ENCODE measurements at places on chromosomes 2 and 18. TPM values are rescaled to one million over a fixed set of nuclear protein-coding genes. Genes with fewer than 3 reads are reported as not detected.

VSNL1 gene
- total RNA-seq = 5.3 TPM

RAB6D gene
- 0.07 TPM for total RNA-seq

KCNG2 gene
- total RNA-seq = not detected

DNA sequence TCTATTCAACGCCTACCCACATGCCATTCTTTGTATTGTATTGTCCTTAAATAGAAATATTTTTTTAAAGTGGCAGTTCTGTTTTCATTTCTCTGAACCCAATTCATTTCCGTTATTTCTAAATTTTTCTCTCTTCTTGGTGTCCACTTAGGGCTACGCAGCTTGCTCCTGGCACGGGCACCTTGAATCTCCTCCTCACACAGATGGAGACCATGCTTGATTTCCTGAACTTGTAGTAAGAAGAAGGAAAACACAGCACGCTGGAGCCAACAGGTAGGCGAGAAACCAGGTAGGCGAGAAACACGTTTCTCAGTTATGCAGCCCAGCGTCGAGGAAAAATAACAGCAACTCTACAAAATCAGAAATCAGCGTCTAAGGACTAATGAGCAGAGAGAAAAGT lies 428.9 kb downstream of the STK39 start:
- no peak for DNase-seq

MAL gene
- not detected for total RNA-seq

GRCh38 chr2:157172866-157173578 lies 84.5 kb upstream of the GALNT5 start:
- DNase-seq = no peak

LRP1B gene
- not detected for total RNA-seq

DNA sequence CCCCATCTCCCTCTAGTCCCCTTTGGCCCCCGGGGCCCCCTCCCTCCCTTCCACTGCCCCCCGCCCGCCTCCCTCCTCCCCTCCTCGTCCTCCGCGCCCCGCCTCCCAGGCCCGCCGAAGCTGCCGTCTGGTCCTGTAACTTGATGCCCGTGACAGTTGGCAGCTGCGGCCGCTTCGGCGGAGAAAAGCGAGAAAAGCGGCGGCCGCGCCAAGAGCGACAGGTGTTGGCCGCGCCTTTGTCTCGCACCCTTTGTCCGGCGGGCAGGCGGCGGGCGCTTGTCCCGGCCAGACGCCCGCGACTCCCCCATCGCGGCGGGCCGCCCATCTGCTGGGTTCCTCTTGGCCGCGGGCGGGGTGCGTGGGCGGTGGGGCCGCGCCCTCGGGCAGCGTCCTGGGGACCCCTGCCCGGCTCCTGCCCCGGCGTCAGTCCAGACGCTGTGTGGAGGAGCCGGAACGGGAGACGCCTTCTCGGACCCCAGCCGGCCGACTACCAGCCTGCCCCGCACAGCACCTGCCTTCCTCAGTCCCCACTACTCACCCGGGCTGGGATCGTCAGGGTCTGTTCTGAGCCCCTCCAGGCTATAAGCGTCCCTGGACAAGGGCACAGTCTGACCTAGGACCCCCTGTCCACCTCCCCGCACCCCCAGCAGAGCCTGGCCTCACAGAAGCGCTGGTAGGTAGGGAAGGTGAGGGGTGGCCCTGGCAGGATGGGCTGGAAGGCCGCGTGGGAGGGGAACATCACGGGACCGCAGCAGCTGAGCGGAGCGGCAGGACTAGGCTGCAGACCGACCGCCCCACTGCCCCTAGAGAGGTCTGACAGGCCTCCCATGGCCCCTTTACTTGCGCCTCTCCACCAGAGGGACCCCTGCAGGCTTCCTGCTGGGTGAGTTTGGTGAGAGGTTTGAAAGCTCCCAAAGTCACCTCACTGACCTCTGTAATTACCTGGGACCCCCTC lies 1.2 kb upstream of the HES6 start:
- no peak for DNase-seq

GRCh38 chr2:36658277-36658748 lies 38.2 kb upstream of the VIT start:
- DNase-seq = no peak

SCYGR4 gene
- not detected for total RNA-seq

GRCh38 chr2:159213296-159213695 lies 73.2 kb downstream of the WDSUB1 start:
- DNase-seq = no peak

GRCh38 chr2:224925810-224926100 lies 116.5 kb downstream of the DOCK10 start:
- no peak for DNase-seq

SERPINB10 gene
- total RNA-seq = 2.3 TPM

GRCh38 chr2:16256601-16257321 lies 316.4 kb downstream of the MYCN start:
- DNase-seq = no peak

GRCh38 chr2:123514613-123515207 lies 510.4 kb upstream of the CNTNAP5 start:
- no peak for DNase-seq

- no peak for DNase-seq
These were observed 313.0 kb upstream of the SLC39A10 start for GRCh38 chr2:195343942-195344530.

DNA sequence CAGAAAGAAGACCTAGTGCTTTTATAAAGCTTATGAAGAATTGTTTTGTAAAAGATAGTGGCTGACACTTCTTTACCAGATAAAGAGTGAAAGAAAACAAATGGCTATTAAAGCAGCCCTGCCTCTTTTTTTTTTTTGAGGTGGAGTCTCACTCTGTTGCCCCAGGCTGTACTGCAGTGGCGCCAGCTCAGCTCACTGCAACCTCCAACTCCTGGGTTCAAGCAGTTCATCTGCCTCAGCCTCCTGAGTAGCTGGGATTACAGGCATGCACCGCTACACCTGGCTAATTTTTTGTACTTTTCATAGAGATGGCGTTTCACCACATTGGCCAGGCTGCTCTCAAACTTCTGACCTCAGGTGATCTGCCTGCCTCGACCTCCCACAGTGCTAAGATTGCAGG lies 12.9 kb downstream of the ARPC2 start:
- DNase-seq = peak; percentile 78

DNA sequence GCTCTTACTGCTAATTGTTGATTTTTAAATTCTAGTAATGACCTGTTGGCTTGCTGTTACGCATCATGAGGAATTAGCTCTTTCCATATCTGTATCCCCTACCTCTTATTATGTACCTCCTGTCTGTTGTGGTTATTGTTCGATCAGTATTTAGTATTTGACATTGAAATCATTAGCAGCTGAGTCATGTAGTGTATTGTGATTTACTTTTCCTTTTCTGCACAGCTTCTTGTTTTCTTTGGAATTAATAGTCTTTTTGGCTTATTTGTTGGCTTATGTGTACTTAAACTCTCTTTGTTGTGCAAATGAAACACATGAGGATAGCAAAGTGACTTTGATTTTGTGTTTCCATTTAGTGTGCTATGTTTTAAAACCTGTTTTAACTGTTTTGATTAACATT lies 4.3 kb downstream of the EPB41L5 start:
- DNase-seq = no peak

POTEI gene
- not detected for total RNA-seq

- DNase-seq = peak; percentile 57
These were observed 590.9 kb upstream of the ZEB2 start for GRCh38 chr2:145110668-145111356.

GYPC gene
- total RNA-seq = not detected

DSG1 gene
- total RNA-seq = 0.32 TPM

RAMP1 gene
- 4.3 TPM for total RNA-seq

- DNase-seq = no peak
These were observed 3.8 kb upstream of the CDKL4 start for GRCh38 chr2:39247512-39248043.

DNA sequence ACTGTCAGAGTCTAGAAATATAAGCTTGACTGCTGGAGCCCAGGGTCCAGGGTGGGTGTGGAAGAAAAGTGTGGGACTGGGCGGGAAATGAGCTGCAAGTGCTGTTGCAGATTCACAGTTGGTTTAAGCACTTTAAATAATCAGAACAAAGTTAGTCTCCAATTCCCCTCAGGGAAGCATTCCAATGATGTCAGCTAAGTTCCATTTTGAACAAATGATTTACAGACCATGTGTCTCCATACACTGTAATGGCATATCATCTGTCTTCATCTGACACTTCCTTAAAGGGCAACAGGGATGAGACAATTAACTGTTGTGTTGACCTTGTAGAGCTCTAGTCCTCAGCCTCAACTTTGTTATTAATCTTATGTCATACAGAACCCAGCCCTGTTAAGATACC lies 31.5 kb upstream of the REG3A start:
- no peak for DNase-seq

GRCh38 chr18:34358923-34359322 lies 134.2 kb upstream of the NOL4 start:
- DNase-seq = no peak

Data from foreskin keratinocyte (primary cell).